ENCODE measurements at places on chromosomes 7 and 10.

DNA sequence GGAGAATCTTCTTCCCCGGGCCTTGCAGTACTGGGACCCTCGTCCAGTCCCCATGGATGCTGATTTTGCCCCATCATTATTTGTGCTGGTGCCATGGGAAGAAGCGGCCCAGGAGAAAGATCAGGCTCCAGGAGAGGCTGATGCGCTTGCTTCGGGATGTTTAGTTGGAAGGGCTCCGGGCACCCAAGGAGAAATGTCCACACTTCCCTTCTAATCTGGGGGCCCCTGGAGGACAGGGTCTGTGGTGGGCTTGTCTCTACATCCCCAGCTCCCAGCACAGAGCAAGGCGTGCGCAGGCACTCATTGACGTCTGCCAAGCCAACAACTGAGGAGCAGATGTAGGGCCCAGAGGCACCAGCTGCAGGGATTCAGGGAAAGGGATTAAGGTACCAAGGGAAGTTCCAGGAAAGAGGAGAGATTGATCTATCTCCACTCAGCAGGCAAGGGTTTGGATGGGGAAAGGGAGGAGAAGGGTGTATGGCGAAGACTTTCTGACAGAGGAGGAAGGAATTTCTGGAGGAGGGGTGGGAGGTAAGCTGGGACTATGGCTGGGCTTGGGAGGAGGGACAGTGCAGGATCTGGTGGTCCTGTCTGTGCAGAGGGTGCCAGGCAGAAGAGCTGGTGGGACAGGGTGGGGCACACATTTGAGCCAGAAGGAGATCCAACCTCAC, 38.7 kb upstream of the LEP start:
- no peak for DNase-seq

- no peak for DNase-seq
Observed at GRCh38 chr10:24843256-24843655, 109.2 kb downstream of the PRTFDC1 start.

- peak; percentile 86 for DNase-seq
Observed at GRCh38 chr7:5665094-5666025, 116.1 kb downstream of the RNF216 start.

GRCh38 chr7:72037516-72037915, 374.6 kb downstream of the CALN1 start:
- no peak for DNase-seq

- DNase-seq = peak; percentile 19
Observed at GRCh38 chr10:132054564-132054963, 11.2 kb upstream of the JAKMIP3 start.

DNA sequence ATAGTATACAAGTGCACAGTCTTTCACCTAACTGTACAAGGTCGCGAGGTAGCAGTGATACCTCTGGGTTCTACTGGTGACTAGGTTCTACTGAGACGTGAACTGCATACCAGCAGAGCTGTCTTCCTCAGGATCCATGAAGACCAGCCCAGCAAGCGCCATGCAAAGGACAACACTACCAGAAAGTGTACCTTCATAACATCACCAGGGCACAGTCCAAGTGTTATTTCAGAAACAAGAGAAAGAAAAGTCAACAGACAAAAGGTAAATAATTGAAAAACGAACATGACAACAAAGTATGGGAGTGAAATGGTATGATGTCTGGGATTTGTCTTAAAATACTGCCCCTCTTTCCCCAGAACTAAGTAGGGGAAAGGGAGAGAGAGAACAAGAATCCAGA, 141.1 kb upstream of the ASAH2 start:
- no peak for DNase-seq

- no peak for DNase-seq
Observed at GRCh38 chr7:80450621-80451308, 61.1 kb downstream of the GNAT3 start.

- DNase-seq = no peak
Observed at GRCh38 chr7:126213876-126214275, 1038.9 kb downstream of the GRM8 start.

- no peak for DNase-seq
Observed at GRCh38 chr10:24622781-24623301, 100.8 kb downstream of the ARHGAP21 start.

DNA sequence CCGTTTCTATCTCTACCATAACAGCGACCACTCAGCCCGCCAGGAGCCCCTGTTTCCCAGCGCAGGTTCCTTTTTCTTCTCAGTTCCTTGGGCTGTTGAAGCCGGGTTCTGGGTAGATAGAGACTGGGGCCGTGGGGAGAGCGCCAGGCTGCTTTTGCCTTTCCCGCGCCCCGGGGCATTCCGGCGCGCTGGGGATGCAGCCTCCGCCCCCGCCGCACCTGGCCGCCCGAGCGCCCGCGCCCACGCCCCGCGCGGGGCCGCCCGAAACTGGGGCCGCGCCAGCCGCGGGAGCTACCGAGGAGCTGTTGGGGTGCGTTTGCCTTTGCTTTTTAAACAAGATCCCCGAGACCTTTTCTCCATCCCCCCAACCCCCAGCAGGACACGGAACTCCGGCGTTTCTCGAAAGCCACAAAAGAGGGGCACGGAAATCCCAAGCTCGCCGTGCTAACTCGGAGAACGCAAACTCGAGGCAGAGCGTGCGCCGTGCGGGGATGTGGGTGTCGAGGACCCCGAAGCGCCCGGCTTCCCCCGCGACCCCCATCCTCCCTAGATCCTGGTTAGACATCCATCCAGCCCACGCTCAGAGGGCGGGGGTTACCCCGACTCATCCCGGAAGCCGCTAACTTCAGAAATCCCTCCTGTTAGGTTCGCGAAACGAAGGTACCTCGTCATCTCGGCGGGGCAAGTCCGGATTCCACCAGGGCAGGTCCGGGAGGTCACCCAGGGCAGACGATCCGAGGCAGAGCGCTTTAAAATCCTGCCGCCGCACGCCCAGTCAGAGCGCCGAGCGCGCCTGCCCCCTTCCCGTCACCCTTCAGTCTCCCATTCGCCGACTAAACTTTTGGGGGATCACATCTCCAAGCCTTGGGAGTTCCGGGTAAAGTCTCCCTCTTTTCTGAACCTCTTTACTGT, 1.0 kb downstream of the GRM8 start:
- DNase-seq = peak; percentile 25

DNA sequence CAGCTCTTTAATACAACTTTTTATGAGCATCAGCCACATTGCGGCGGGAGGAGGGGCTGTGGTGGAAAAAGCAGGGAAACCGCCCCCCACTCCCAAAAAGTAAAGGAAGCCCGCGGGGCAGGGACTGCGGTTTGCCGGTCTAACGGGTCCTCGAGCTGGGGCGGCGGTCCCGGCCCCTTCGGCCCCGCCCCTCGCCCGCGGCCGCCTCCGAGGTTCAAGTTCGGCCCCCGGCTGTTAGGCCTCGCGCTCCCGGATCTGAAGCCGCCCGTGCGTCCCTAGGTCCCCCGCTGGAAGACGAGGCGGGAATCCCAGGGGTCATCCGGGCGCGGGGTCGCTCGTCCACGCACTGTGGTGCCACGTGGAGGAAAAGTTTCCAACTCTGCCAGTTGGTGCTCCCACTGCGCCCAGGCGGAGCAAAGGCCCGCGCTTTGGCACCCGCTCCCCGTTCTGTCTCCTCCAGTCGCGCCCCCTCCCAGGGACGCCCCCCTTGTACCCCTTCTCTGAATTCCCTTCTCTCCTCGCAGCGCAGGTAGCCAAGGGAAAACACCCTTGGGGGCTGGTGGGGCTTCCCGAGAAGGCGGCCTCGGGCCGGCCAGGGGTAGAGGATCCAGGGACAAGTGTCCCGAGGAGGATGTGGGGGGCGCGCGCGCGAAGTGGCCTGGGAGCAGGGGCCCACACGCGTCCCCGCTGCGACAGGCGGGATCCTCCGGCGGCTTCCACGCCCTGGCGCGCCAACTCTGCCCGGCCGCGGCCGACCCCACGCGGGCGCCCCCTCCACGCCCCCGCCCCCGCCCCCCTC, 798 bp upstream of the AUTS2 start:
- no peak for DNase-seq

- DNase-seq = no peak
Observed at GRCh38 chr7:70494225-70495032, 637.5 kb upstream of the GALNT17 start.

DNA sequence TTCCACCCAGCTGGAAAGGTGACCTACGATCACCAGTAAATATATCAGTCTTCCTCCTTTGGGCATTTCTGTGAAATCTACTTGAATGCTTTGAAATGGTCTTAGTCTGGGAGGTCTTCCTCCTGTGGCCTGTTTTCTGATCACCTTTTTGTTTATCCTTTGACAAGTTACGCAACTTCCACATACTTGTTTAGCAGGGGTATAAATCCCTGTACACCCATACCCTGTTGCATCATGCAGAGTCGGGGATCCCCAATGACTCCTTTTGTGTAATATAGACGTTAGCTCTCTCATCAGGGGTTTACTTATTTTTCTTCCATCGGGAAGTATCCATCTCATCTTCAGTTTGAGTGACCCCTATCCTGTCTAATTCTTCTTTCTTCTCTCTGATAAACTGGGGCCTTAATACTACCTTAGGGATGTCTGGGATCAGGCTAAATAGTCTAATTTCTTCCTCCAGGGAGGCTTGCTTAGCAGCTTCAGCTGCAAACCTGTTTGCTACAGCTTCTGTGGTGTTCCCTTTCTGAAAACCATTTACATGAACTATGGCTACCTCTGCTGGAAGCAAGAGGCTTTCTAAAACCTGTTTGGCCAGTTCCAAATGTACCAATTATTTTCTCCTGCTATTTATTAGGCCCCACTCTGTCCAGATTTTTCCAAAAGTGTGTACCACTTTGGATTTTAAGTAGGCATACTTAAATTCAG, 25.8 kb downstream of the MAPK8 start:
- DNase-seq = no peak

- DNase-seq = peak; percentile 68
Observed at GRCh38 chr7:18345641-18346234, 149.8 kb upstream of the HDAC9 start.

DNA sequence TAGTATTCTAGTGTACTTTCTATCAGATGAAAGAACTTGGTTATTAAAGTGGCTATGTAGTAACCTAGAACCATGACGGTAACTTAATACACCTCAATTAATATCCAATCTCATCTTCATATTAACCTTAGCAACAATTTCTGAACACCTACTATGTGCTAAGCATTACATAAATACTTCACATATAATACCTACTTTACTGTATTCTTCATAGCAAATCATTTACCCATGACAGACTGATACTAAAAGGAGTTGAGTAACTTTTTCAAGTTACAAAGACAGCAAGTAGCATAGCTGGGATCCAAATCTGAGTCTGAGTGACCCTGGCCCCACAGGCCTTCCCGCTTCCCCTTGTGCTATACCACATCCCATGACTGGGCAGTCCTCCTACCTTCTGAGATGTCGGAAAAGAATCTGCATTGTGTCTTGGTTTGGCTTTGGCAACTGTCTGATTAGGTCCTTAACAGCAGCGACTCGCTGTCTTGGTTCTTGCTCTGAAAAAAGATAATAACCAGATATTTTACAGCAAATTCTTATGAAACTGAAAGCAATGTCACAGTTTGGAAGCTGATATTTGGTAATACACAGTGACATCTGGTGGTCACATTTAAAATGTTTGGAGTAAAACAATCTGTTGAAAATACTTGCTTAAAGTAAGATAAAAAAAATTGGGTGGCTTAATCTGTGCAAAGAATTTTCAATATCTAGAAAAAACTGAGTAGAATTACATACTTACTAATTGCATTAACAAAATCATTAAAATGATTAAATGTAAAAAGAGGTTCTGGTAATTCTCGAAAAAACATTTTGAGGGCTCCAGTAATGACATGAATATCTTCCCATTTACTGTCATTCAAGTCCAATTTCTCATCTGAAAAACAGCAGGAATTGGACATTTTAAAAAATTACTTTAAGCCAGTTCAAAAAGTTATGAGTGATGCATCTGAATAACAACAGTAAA, 120.1 kb downstream of the ARHGAP12 start:
- DNase-seq = peak; percentile 50

DNA sequence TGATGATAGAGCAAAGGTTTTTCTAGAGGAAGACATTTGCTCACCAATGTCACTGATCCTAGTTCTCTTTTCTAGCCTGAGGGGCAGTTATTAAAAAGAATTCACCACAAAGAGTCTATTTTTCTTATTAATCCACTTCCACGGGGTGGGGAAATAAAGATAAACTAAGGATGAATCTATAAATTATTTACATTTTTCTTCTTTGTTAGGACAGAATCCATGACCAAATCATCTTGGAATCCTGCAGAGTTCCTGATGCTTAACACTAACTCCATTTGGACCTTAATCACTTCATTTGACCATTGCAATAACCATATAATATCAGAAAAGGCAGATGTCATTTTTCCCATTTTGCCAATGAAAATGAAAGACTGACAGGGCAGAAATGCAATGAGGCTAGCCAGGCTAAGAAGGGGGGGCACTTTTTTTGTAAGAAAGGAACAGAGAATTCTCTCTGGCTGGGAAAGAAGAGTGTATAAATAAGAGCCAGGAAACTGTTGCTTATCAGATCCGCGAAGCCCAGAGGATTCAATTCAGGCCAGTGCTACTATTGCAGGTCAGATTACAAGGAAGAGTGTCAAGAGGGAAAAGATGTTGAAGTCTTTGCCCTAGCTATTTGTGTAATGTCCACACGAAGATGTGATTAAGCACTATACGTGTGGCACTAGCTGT, 433.2 kb downstream of the TNS3 start:
- DNase-seq = no peak

- no peak for DNase-seq
Observed at GRCh38 chr7:37212556-37212955, 236.1 kb downstream of the ELMO1 start.

- DNase-seq = no peak
Observed at GRCh38 chr7:148204639-148205304, 385.8 kb upstream of the C7orf33 start.

DNA sequence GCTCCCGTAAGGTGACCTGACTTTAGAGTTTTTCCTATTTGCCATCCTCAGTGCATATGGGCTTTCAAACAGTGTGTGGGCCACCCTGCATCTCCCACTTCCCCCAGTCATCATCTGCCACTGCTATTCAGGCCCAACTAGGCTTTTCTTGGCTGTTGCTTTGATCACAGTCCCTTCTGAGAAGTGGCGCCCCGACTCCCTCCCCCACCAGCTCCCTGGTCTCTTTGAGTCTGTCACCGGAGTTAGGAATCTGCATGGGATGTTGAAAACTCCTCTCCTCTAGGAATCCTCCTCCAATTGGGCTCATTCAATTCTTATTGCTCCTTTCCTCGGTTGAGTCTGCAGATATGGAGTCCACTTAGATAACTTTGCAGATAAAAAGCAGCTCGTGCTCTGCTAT, 32.1 kb downstream of the HIF1AN start:
- no peak for DNase-seq

DNA sequence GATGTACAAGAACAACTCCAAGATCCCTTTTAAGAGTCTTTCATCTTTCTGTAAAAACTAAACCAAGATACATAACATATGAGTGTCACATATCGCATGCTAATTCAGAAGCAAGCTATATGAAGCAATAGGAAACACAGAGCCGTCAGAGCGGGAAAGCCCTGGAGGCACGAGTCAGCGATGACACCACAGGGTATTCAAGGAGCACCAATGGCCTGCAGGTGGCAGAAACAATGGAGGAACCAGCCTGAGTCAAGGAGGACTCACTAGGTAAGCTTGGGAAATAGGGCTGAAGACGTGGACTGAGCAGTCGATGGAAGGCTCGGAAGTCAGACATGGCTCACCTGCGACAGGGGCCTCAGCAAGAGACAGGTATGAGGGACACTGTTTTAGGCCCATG, 214.4 kb downstream of the FAM107B start:
- peak; percentile 39 for DNase-seq

- DNase-seq = no peak
Observed at GRCh38 chr7:27243340-27244163, 950 bp downstream of the EVX1 start.

- DNase-seq = no peak
Observed at GRCh38 chr7:151088856-151089699, 2.8 kb downstream of the AGAP3 start.
